Choroid plexus epithelial cell (primary cell): ENCODE measurements at places on chromosomes 4 and X.
A peak's percentile ranks its signal among the peaks of the same experiment; 100 is the strongest.

- peak; percentile 63 for DNase-seq
These were observed 98.2 kb downstream of the KLHL8 start for GRCh38 chr4:87122252-87122651.

DNA sequence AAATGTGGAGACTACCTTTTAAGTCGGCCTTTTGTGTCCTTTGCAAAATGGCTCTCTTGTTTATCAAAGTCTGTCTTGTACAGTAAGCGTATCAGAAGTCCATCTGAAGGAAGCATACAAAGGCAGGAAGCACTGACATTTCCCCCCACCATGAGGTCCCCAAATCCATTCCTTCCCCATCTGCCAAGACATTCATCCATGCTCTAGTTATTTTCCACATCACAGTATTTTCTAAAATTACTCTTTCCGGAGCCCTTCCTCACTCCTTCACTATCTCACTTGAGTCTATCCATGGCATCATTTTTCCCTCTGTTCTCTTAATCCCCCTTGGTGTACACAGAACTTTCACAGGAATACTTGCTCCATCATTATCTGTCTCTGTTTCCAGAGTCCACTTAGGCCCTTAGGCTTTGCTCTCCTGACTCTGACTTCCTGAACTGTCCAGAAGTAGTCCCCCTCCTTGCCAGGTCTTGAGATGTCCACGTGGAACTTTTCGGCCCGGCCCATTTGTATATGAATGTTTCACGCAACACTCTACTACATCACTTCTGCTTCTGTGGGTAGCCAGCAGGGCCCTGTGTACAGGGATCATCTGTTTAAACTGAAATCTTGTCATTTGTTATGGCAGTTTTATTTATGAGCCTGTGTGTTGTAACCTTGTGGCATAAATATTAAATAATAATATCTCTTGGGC lies 2.1 kb downstream of the SEL1L3 start:
- no peak for DNase-seq

GRCh38 chrX:33831211-33831610 lies 300.9 kb downstream of the FAM47A start:
- DNase-seq: no peak

DNA sequence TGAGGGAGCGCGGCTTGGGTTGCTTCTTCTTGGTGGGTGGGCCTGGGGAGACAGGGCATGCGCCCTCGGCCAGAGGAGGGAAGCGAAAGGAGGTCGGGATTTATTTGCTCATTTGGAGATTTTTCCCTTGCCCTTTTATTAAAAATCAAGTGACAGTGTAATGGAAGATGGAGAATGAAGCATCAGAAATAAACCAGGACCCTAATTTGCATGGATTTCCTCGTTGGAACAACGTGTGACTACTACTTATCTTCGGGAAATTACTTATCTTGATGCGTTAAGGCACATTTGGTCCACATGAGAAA lies 709 bp upstream of the CLOCK start:
- DNase-seq: peak; percentile 11

DNA sequence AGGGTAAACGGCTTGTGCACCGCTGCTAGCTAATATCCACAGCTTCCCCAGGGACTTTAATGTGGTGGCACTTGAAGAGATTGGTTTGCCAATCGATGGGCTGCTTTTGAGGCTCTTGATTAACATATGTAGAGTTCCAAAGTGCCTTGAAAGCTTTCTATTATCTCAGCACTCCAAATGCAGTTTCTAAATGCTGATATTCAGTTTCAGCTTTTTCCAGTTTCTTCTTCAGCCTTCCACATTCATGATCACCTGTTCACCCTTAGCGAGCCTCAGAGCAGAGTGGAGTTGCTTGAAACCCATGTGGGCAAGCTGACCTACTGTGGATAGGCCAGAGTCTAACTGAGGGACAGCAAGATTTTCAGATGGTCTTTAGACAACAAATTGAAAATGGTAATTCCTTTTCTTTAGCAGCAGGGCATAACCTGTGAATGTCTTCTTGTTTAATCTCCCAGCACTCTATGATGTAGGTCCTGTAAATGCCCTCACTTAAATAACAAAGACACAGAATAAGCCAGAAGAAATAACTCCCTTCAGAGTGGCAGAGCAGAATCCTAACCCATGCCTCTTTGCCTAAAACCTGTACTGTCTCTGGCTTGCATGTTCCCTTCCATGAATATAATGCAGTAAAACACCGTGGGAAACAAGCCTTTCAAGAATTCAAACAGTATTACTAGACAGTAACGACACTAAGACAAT lies 99.8 kb downstream of the TSPAN5 start:
- no peak for DNase-seq
